Pons (tissue), 1 donor: ENCODE measurements at places on chromosomes 12 and 14.

GRCh38 chr12:40325349-40325960 is 100.7 kb downstream of the LRRK2 start:
- peak; percentile 55 for DNase-seq

- no peak for DNase-seq
Observed at GRCh38 chr12:112734859-112735695, 56.5 kb upstream of the RPH3A start.

DNA sequence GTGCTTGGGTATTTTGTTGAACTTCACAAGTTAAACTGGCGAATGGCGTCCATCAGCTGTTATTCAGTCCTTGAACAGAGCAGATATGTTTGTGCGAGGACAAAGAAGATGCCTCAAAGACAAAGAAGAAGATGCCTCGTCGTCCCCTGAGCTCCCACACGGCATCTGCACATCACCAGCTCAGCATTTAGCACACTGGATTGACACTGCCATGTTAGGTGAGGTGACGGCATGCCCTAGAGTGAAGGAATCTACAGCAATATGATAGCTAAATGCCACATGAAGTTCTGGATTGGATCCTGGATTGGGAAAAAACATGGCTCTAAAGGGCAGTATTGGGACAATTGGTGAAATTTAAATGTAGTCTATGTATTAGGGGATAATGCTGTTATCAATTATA is 15.4 kb downstream of the SAMD4A start:
- no peak for DNase-seq

DNA sequence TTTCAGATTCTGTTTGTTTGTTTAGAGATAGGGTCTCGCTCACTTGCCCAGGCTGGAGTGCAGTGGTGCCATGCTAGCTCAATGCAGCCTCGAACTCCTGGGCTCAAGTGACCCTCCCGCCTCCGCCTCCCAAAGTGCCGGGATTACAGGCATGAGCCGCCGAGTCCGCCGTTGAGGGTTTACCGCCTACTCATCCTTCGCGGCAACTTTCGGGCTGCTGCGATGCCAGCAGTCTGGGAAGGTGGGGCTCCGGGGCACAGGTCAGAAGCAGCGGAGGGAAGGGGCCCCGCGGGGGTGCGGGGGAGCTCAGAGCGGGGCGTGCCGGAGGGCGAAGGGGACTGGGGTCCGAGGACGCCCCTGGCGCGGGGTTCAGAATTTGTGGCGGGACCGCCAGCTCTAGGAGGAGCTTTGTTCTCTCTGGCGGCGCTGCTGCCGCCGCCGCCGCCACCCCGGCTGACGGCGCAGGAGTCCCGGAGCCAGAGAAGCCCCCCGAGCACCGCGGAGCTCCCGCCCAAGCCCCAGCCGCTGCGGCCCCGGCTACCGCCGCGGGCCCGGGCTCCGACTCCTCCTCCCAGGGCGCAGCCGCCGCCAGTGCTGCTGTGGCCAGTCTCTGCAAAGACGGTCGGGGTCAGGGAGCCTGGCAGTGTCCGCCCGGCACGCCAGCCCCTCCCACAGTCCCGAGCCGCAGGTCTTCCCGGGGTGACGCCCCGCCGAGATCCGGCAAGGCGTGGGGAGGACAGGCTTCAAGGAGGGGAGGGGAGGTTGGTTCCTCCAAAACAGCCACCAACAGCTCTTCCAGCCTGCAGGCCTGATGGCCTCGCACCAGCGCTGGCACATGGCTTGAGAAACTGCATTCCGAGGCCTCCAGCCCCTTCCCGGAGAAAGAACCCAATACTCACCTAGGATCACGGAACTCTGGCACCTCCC is 10.9 kb upstream of the KRT77 start:
- DNase-seq = no peak

DNA sequence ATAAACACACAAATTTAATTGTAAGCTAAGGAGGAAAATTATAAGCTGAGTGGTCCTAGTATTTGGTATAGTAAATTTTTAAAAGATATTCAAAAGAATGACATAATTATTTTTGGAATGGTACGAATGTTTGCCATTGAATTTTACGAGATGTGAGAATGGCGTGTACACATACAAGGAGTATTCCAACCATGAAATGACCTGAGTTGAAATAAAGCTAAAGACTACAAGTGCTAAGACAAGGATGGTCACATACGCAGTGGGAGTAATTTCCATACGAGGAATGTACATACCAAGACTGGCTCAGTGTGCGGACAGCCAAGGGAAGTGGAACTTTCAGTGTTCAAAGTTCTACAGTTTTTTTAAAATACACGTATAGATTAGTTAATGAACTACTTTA is 21.1 kb upstream of the ETV6 start:
- no peak for DNase-seq

GRCh38 chr12:33223956-33224355 is 215.7 kb downstream of the SYT10 start:
- no peak for DNase-seq

GRCh38 chr14:88616697-88617096 is 53.9 kb downstream of the ZC3H14 start:
- DNase-seq = no peak

GRCh38 chr14:35112641-35113040 is 9.1 kb downstream of the PPP2R3C start:
- DNase-seq = no peak

- DNase-seq = no peak
Observed at GRCh38 chr14:75141062-75141461, 14.2 kb upstream of the NEK9 start.

GRCh38 chr14:52911904-52912303 is 38.9 kb downstream of the FERMT2 start:
- DNase-seq = no peak

- DNase-seq = no peak
Observed at GRCh38 chr14:90717916-90718315, 98.3 kb downstream of the TTC7B start.

DNA sequence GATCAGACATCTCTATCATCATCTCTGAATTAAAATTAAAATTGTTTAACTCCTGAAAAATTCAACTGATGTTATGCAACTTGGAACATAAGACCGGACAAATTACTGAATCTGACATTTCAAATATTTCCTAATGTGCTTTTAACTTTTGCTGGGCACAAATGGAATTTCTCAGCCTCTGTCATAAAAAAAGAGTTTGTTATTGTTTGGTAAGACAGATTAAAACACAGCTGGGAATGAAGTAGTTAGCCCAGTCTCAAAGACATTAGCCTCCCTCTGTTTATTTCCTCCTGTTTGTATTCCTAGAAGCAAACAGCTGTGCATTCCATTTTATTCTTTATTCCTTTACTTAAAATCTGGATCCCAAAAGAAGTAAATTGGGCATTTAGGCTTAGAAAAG is 29.4 kb downstream of the PLEKHA5 start:
- no peak for DNase-seq

GRCh38 chr12:92462049-92462448 is 240.7 kb upstream of the PLEKHG7 start:
- peak; percentile 70 for DNase-seq

GRCh38 chr14:22978487-22978837 is 3.9 kb downstream of the AJUBA start:
- no peak for DNase-seq

DNA sequence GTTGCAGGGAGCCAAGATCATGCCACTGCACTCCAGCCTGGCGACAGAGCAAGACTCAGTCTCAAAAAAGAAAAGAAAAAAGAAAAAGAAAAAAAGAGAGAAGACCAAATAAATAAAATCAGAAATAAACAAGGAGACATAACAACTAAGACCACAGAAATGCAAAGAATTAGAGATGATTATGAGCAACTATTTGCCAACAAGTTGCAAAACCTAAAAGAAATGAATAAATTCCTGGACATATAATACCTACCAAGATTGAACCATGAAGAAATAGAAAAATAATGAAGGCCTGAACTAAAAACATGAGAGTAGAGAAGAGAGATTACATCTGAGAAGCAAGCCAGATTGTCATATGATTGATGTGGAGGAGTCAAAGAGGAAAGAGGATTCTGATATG is 17.6 kb upstream of the EPS8 start:
- DNase-seq = no peak

GRCh38 chr12:103442182-103442555 is 53.6 kb downstream of the C12orf42 start:
- no peak for DNase-seq

GRCh38 chr12:121775501-121775900 is 18.0 kb downstream of the RHOF start:
- no peak for DNase-seq

- DNase-seq = no peak
Observed at GRCh38 chr14:70118064-70118463, 70.7 kb downstream of the SLC8A3 start.

DNA sequence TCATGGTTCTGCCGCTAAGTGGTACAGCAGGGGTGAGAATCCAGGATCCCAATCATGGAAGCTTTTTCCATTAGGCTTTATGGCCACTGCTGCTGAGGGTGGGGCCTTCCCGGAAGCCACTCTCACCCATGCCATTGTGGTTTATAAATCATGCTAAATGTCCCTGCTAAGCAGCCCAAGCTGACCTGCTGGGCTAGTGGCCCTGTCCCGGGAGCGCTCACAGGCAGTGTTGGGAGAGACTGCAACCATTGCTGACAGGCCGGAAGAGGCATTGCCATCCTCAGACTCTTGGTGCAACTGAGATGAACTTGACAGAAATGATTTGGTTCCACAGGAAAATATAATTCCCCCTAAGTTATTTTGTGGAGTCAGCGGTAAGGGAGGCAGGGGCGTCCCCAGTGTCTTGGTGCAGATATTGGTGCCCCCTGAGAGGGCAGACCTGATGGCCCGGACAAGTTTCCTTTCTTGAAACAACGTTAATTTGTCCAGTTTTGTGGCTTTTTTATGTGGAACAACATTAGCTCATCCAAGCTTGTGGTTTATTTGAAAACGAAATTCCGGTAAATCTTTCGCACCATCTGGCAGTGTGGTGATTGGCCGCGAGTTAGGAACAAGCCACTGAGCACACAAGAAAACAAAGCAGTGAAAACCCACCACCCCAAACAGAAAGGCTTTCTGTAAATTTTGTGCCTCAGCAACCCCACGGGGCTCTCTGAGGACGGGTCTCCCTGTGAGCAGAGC is 82.3 kb downstream of the SSPN start:
- no peak for DNase-seq

DNA sequence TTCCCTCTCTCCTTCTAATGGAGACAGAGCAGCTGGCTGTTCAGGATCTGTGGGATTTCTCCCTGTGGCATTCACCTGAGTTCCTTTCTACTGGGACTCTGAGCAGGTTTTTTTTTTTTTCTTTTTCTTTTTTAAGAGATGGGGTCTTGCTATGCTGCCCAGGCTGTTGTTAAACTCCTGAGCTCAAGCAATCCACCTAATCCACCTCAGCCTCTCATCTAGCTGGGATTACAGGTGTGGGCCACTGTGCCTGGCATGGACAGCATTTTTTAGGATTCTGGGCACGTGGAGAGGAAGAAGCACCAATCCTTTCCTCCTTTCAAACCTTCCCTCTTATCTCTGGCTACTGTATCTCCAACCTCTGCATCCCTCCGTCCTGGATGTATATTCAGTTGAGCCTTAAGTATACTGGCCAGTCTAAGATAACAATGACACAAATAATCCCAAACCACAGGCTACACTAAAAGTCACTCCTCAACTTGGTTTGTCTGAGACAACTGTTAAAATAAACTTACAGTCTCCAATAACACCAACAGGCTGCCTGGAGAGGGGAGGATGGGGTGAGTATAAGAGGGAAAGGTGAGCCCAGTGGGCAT is 16.4 kb upstream of the CELA1 start:
- no peak for DNase-seq

DNA sequence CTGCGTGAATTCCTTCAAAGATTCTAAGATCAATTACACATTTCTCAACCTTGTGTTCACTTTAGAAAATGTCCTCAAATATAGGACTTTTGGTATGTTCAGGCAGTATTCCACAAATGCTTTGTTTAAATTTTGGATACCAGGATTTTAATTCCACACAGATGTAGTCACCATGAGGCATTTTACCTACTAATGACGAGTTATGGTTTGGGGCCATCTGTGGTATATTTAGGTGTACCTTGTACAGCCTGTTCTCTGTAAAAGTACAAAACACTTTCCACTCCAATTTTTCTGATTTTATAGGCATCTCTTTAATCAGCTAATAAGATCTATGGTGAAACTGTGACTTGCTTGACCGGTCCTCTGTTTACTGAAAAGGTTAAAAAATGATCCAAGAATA is 275.7 kb upstream of the PRICKLE1 start:
- no peak for DNase-seq

DNA sequence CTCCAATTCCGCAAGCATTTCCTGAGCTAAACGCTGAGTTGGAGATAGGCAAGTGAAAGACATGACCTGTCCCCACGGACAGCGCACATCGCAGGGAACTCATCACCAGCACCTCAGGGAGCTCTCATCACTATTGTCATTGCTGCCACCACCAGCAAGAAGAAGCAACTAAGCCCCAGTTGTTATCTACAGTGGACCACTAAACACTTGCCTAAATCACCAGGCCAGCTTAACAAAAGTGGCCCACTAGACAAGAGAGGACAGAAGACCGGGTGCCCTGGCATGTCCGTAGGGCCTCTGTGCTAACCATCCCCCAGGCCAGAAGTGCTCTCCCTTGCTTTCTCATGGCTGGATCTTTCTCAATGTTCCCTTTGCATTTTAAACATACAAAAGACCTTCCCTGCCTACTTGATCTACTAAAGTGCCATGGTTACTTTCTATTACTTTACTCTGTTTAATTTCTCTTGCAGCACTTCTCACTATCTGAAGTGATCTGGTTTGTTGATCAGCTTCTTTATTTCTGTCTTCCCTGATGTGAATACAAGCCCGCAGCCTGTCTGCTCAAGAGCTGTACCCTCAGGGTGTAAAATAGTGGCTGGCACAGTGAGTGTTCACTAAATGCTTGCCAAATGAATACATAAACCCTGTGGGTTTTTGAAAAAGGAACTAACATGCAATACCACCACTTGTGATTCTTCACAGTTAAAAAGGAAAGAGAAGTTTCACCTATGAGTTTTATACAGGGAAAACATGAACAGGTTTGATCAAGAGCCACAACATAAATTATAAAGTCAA is 60.9 kb upstream of the RFLNA start:
- no peak for DNase-seq

- DNase-seq = no peak
Observed at GRCh38 chr14:99347561-99347960, 75.6 kb upstream of the BCL11B start.
